ENCODE measurements at places on chromosomes 12 and 14. TPM values are rescaled to one million over a fixed set of nuclear protein-coding genes. Genes with fewer than 3 reads are reported as not detected.

The SRGAP1 gene
- total RNA-seq: 39.0 TPM

The NFE2 gene
- total RNA-seq: 1.3 TPM

The TOMM20L gene
- total RNA-seq: not detected

The RNASE3 gene
- total RNA-seq: not detected

The SENP1 gene
- 33.0 TPM for total RNA-seq

The STYK1 gene
- 4.9 TPM for total RNA-seq

The TCL1A gene
- not detected for total RNA-seq

The HOXC12 gene
- not detected for total RNA-seq

The ATL1 gene
- 57.2 TPM for total RNA-seq

The DPF3 gene
- 60.9 TPM for total RNA-seq

The SRRM4 gene
- total RNA-seq: 11.8 TPM

The ACVRL1 gene
- 12.3 TPM for total RNA-seq

The C12orf54 gene
- total RNA-seq: not detected

The TUNAR gene
- total RNA-seq: 7.3 TPM

The NXPH4 gene
- 11.0 TPM for total RNA-seq

The PPHLN1 gene
- 80.0 TPM for total RNA-seq

The ZNF219 gene
- total RNA-seq: 15.0 TPM

The IL26 gene
- total RNA-seq: not detected

The SPATA7 gene
- total RNA-seq: 71.0 TPM

The PRR4 gene
- total RNA-seq: 8.0 TPM

The GUCY2C gene
- 0.09 TPM for total RNA-seq

The ABCC9 gene
- 12.6 TPM for total RNA-seq

The ERP27 gene
- total RNA-seq: not detected

The CHPT1 gene
- total RNA-seq: 27.0 TPM

The SLC38A4 gene
- total RNA-seq: 1.4 TPM

The FGD6 gene
- total RNA-seq: 30.0 TPM

The BHLHE41 gene
- 6.6 TPM for total RNA-seq

The ARHGAP9 gene
- 2.1 TPM for total RNA-seq

The TMBIM4 gene
- total RNA-seq: 30.6 TPM

The SMIM41 gene
- total RNA-seq: 0.18 TPM

The KRT78 gene
- total RNA-seq: not detected

The ENDOU gene
- total RNA-seq: not detected

The GLT1D1 gene
- total RNA-seq: 7.0 TPM

The PAH gene
- total RNA-seq: 1.2 TPM

The CLEC12A gene
- total RNA-seq: not detected

All from cerebellum (tissue), 4 donors.